Neuronal stem cell (in vitro differentiated cells): ENCODE measurements at places on chromosomes 4 and X.

- peaks cover 2% of the 10 kb centered on the region for H3K4me1 ChIP-seq
- H3K36me3 ChIP-seq, result no peaks in the 10 kb centered on the region
- no peak overlapping the region for H3K4me3 ChIP-seq
- H3K27ac ChIP-seq, result no peak overlapping the region
Measured at GRCh38 chr4:158826882-158827281, 58.1 kb downstream of the FNIP2 start.

GRCh38 chrX:39464253-39464652 lies 633.5 kb downstream of the BCOR start:
- H3K27ac ChIP-seq, result no peak overlapping the region
- no peaks in the 10 kb centered on the region for H3K4me1 ChIP-seq
- H3K36me3 ChIP-seq, result no peaks in the 10 kb centered on the region
- no peak for DNase-seq
- H3K27me3 ChIP-seq, result no peaks in the 10 kb centered on the region

- H3K27me3 ChIP-seq, result no peaks in the 10 kb centered on the region
- no peak overlapping the region for H3K27ac ChIP-seq
- DNase-seq, result no peak
- no peaks in the 10 kb centered on the region for H3K4me1 ChIP-seq
Measured at GRCh38 chr4:133145758-133146573, 3.1 kb upstream of the PCDH10 start.

- DNase-seq, result no peak
- no peaks in the 10 kb centered on the region for H3K27me3 ChIP-seq
- no peaks in the 10 kb centered on the region for H3K4me1 ChIP-seq
- no peak overlapping the region for H3K27ac ChIP-seq
Measured at GRCh38 chrX:86349115-86349514, 200.9 kb downstream of the DACH2 start.

DNA sequence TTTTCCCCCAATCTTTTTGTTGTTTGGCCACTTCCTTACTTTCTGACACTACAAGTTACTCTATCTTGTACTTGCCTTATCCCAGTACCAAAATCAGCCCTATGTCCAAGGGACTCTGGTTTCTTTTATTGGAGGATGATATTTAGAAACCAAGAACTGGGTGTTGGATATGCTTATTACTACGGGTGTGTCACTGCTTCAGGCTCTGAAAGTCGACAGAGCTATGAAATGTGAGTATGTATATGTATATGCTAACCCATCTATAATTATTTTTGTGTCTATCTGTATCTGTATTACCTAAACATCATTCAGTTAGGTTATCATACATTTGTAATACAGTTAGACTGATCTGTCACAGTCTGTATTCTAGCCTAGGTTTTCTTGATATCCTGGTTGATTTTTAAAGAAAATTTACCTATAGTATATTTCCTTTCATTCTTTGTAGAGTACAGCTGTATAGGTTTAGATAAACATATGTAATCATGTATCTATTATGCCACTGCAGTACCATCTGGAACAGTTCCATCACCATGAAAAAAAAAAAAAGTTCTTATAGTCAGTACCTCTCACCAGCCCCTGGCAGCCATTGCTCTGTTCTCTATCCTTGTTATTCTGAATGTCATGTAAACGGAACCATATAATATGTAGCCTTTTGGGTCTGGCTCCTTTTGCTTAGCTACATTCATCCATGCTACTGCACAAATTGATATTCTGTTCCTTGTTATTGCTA lies 18.1 kb downstream of the SEC24B start:
- peaks cover 71% of the 10 kb centered on the region for H3K36me3 ChIP-seq
- no peak overlapping the region for H3K4me3 ChIP-seq
- no peak for DNase-seq
- no peaks in the 10 kb centered on the region for H3K27me3 ChIP-seq
- no peak overlapping the region for H3K27ac ChIP-seq
- H3K4me1 ChIP-seq, result no peaks in the 10 kb centered on the region

DNA sequence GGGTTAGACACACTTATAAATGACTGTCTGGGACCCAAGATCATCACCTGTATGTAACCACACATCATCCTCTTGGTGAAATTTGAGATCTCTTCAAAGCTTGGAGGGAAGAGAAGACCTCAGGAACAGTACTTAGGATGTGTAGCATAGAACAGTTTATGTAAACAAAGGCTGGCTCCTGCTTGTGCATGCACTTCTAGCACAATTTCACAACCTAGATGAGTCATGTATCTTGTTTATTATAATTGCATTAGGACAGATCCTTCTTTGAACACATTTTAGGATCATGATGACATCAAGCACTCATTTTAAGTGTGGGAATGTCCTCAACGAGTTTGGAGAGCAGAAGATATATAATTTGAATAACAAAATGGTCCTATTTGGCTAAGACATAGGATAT lies 26.3 kb upstream of the ZMAT1 start:
- H3K27me3 ChIP-seq, result peaks cover 16% of the 10 kb centered on the region
- no peak overlapping the region for H3K4me3 ChIP-seq
- no peaks in the 10 kb centered on the region for H3K36me3 ChIP-seq
- H3K27ac ChIP-seq, result no peak overlapping the region
